ENCODE measurements at places on chromosomes 4 and X. TPM values are rescaled to one million over a fixed set of nuclear protein-coding genes. Genes with fewer than 3 reads are reported as not detected.
A peak's percentile ranks its signal among the peaks of the same experiment; 100 is the strongest.

The FAT1 gene
- 92.2 TPM for total RNA-seq

The MAP7D2 gene
- total RNA-seq: 13.4 TPM

DNA sequence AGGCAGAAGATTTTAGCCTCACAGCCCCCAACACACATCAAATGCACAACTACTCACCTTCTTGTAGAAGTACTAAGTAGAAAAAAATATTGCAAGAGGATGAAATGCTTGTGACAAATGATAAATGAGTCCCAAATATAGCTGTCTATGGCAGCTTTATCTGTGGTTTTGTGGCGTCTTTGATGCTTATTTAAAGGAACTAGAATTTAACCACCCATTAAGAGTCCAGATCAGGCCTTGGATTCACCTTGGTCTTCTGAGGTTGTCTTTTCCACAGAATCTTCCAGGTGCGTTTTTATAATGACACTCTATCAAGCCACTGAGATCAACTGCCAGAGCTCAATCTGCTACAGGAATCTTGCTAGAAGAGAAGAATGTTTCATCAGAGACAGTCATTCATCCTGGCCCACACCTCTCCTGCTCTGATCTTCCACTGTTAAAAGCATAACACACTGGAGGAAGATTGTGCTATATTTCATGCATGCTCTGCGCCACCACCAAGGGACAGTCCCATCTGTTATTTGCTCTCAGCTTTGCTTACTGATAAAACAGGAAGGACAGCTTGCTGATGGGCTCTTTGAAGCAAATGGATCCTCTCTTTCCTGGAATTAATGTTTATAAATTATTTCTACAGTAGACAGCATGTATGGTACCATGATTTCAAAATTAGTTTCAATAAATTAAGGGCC is 144.1 kb downstream of the SLC7A11 start:
- no peak overlapping the region for H3K4me3 ChIP-seq
- no peaks in the 10 kb centered on the region for H3K27me3 ChIP-seq
- H3K36me3 ChIP-seq: no peaks in the 10 kb centered on the region
- H3K4me1 ChIP-seq: no peaks in the 10 kb centered on the region
- DNase-seq: no peak
- no peak overlapping the region for H3K27ac ChIP-seq

GRCh38 chr4:174401471-174402130 is 117.9 kb downstream of the CEP44 start:
- H3K27me3 ChIP-seq: no peaks in the 10 kb centered on the region
- no peaks in the 10 kb centered on the region for H3K4me1 ChIP-seq
- H3K4me3 ChIP-seq: no peak overlapping the region
- H3K36me3 ChIP-seq: no peaks in the 10 kb centered on the region
- DNase-seq: no peak

DNA sequence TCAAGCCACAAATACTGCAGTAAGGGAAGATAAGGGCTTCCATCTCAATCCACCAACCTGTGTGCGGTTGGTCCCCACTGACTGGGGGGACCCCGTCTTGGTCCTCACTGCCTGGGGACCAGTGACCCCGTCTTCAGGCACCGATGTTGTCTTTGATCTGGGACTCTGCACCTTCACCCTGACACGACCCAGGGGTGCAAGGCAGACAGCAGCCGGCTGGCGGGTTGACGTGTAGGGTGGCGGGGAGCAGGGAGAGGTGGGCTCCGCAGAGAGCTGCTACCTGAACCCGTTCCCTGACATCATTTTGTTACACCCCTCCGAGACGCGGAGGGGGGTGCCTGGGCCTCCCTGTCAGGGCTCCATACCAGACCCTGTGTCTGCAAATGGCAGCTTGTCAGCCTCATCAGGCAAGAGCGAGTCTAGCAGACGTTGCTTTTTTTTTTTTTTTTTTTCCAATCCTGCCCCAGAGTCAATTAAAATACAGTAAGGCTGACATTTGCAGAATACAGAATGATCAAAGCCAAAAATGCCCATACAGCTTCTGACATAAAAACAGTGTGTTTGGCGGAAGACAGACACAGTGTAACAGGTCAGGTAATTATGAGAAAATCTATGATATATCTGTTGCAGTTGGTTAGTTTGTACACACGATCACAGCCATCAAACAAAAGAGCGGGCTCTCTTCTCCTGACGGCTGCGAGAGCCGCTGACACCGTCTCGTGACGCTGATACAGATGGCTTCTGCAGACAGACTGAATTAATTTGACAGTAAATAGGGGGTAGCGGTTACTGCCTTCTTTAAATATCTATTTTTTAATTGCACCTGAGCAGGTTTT is 118.6 kb downstream of the CRLF2 start:
- no peaks in the 10 kb centered on the region for H3K36me3 ChIP-seq
- H3K27me3 ChIP-seq: no peaks in the 10 kb centered on the region
- no peak overlapping the region for H3K27ac ChIP-seq
- no peaks in the 10 kb centered on the region for H3K4me1 ChIP-seq
- H3K4me3 ChIP-seq: no peak overlapping the region

The SHROOM2 gene
- 22.9 TPM for total RNA-seq

The COL25A1 gene
- not detected for total RNA-seq

The KLHL4 gene
- total RNA-seq: 2.4 TPM

GRCh38 chr4:150078041-150078578 is at the start of gene DCLK2:
DCLK2 (plus strand) TSS chr4:150078445; CDS start chr4:150079028, 583 bp downstream.
- H3K4me3 ChIP-seq: peak within 1 kb of the TSS; percentile 81
- peak; percentile 35 for DNase-seq
- H3K27me3 ChIP-seq: no peaks in the 10 kb centered on the region
- H3K4me1 ChIP-seq: peaks cover 22% of the 10 kb centered on the region
- peak within 1 kb of the TSS; percentile 91 for H3K27ac ChIP-seq

The TBC1D9 gene
- total RNA-seq: 41.9 TPM

- H3K27me3 ChIP-seq: no peaks in the 10 kb centered on the region
- no peak for DNase-seq
- peak overlapping the region; percentile 40 for H3K27ac ChIP-seq
Measured at GRCh38 chr4:38752372-38752940, 30.3 kb downstream of the TLR10 start.

The NAP1L3 gene
- 0.76 TPM for total RNA-seq

- H3K36me3 ChIP-seq: no peaks in the 10 kb centered on the region
- no peaks in the 10 kb centered on the region for H3K4me1 ChIP-seq
Measured at GRCh38 chrX:10233173-10233572, 76.4 kb downstream of the CLCN4 start.

The FGB gene
- total RNA-seq: not detected

GRCh38 chrX:78619834-78620233 is 39.3 kb downstream of the RTL3 start:
- no peaks in the 10 kb centered on the region for H3K4me1 ChIP-seq
- no peak for DNase-seq
- H3K36me3 ChIP-seq: no peaks in the 10 kb centered on the region

The CYTL1 gene
- total RNA-seq: 0.61 TPM

DNA sequence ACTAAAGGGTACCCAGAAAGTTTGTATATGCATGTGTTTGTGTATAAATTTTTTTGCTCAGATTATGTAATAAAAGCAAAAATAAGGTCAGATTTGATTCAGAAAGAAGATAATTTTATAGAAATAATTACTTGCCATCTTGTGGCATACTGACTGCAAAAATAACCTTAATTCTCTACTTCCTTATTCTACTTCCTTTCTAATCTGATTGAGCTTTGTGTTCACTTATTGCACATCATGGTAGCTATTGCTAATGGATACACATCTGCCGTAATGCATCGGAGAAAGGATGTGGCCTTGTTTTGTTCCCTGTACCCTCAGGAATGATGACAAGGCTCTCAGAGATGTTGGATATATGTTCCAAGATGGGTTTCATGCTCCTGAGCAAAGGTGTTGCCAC is 10.5 kb upstream of the GNPDA2 start:
- no peaks in the 10 kb centered on the region for H3K27me3 ChIP-seq
- no peak overlapping the region for H3K4me3 ChIP-seq
- no peak overlapping the region for H3K27ac ChIP-seq
- H3K36me3 ChIP-seq: no peaks in the 10 kb centered on the region
- DNase-seq: no peak

- H3K4me1 ChIP-seq: no peaks in the 10 kb centered on the region
- no peak overlapping the region for H3K4me3 ChIP-seq
- DNase-seq: no peak
- peaks cover 9% of the 10 kb centered on the region for H3K36me3 ChIP-seq
- H3K27me3 ChIP-seq: no peaks in the 10 kb centered on the region
Measured at GRCh38 chr4:78928835-78929234, 10.4 kb downstream of the PAQR3 start.

DNA sequence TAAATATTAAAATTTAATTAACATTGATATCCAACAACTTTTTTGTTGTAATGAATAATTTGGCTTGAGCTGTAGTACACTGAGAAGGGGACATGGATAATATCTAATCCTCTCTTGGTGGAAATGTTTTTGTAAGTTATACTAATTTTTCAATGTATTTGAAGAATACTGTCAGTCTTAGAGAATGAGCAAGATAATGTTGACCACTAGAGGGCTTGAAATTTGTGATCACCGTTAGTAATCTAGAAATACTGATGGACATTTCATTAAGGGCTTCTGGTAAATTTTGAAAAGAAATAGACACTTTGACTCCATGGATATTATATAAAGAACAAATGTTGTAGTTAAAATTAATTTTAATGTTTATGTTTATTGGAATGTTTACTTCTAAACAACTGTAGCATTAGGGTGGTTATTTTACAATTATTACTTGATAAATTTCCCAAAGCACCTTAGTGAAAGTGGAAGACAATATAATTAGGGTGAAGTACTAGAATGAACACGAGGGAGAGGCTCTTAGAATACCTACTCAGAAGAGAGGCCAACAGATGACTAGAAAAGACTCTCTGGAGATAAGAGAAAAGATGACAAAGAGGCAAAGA is 20.0 kb upstream of the CAMK2D start:
- no peak overlapping the region for H3K4me3 ChIP-seq
- no peak for DNase-seq
- peaks cover 4% of the 10 kb centered on the region for H3K4me1 ChIP-seq
- no peaks in the 10 kb centered on the region for H3K36me3 ChIP-seq
- H3K27ac ChIP-seq: no peak overlapping the region

DNA sequence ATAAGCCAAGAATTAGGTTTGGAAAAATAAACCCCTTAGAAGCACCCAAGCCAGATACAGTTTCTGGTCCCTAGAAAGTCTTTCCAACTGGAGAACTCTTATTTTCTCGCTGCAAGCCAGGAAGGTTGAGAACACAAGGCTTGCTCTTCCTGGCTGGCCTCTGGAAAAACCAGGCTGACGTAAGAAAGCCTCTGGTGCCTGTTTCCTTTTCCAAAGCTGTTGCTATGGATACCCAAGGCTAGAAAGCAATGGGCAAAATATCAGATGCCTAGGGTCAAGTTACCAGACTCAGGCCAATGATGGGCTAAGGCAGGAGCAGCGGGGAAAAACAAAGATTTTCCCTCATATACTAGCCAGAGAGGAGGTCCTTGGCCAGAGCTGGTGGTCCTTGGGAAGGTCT is 281.6 kb downstream of the KLHL13 start:
- no peaks in the 10 kb centered on the region for H3K36me3 ChIP-seq
- H3K4me1 ChIP-seq: no peaks in the 10 kb centered on the region
- no peak overlapping the region for H3K4me3 ChIP-seq
- H3K27me3 ChIP-seq: no peaks in the 10 kb centered on the region

The MAGEE1 gene
- total RNA-seq: 2.4 TPM

The CACNA1F gene
- 0.46 TPM for total RNA-seq

The TMEM185A gene
- 21.9 TPM for total RNA-seq

- H3K27me3 ChIP-seq: no peaks in the 10 kb centered on the region
- H3K4me1 ChIP-seq: peaks cover 2% of the 10 kb centered on the region
- H3K36me3 ChIP-seq: no peaks in the 10 kb centered on the region
- no peak for DNase-seq
Measured at GRCh38 chr4:16293210-16293838, 67.1 kb upstream of the TAPT1 start.

DNA sequence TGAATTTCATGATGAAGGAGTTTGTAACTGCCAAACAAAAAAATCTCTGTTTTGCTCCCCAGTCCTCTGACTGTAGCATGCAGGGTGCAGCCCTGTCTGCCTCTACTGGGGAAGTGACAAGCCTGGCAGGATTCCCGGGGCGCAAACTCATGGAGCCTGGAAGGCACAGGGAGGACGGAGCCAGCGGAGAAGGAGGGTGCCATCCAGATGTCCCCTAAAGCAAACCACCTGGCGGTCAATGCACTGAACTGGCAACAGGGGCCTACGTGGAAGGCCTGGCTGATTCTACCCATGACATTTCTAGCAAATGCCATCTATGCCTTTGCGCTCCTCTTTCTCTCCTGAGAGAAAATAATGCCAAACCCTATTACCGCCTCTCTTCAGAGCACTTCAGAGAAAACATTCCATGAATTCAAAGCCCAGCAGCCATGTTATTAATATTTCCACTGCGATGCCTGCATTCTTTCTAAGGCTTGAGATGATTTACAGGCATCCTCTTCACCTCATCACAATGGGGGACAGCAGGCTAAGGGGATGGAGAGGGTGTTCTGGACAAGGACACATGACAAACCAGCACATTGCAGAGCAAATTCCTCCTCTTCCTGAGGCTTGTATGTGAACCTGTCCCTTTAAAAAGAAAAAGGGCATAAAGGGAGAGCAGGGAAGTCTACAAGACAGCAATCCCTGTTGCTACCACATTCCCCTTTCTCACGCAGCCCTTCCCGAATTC is 329.3 kb upstream of the NOCT start:
- H3K27ac ChIP-seq: no peak overlapping the region
- DNase-seq: no peak
- H3K4me1 ChIP-seq: no peaks in the 10 kb centered on the region
- H3K27me3 ChIP-seq: no peaks in the 10 kb centered on the region
- H3K4me3 ChIP-seq: no peak overlapping the region

DNA sequence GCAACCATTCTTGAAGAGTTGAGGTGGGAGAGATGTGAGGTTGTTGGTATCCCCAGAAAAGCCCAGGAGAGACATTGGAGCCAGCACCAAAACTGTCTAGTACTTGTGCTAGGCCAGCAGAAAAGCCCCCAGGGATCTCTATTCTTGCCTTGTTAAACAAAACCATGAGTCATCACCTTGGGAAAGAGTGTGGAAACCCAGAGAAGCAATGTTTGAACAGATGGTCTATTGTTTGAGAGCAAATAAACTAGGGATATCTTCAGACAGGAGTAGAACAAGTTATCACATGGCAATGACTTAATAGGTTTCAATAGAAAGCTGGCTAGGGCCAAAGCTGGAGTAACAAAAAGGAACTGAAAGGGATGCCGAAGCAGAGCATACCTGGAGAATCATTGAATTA is 195.7 kb upstream of the CASK start:
- H3K27me3 ChIP-seq: no peaks in the 10 kb centered on the region
- no peaks in the 10 kb centered on the region for H3K4me1 ChIP-seq
- no peaks in the 10 kb centered on the region for H3K36me3 ChIP-seq
- no peak overlapping the region for H3K4me3 ChIP-seq

- no peak overlapping the region for H3K4me3 ChIP-seq
- H3K4me1 ChIP-seq: no peaks in the 10 kb centered on the region
- H3K27ac ChIP-seq: no peak overlapping the region
- no peaks in the 10 kb centered on the region for H3K36me3 ChIP-seq
Measured at GRCh38 chrX:149453906-149454822, 50.9 kb downstream of the IDS start.

Data from upper lobe of left lung (tissue), 6 donors.